ENCODE measurements at places on chromosomes 6 and 20.
A peak's percentile ranks its signal among the peaks of the same experiment; 100 is the strongest.

DNA sequence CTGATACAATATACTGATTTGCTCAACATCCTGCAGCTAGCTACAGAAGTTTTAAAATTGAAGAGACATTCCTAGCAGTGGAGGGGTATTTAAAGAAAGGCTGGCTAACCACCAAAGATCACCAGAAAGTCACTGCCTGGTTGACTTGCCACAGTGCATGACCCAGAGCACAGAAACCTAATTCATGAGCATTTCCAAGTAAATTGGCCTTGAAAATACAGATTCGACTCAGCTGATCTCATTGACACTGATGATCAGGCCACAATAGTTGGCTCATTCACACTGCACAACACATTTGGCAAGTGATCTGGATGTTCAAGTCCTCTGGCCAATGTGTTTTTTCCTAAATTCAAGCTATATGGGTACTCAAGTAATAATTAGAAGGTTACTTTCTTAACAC lies 13.3 kb upstream of the TDRD6 start:
- DNase-seq = no peak

DNA sequence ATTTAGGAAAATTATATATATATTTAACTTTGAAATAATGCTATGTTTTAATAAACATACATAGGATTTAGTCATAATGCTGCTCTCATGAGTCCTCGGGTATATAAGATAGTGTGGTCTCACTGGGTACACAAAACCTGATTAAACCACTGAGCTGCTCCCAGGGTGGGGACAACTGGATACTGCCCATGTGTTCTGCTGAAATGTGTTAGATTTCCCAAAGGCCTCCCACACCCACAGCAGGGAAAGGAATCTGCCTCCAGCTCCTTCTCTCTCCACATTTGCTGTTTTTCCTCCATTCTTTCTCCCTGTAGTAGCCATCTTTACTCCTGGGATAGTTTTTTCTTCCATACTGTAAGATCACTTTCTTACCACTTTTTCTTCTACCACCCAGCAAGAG lies 69.2 kb upstream of the TRAF3IP2 start:
- DNase-seq = no peak

DNA sequence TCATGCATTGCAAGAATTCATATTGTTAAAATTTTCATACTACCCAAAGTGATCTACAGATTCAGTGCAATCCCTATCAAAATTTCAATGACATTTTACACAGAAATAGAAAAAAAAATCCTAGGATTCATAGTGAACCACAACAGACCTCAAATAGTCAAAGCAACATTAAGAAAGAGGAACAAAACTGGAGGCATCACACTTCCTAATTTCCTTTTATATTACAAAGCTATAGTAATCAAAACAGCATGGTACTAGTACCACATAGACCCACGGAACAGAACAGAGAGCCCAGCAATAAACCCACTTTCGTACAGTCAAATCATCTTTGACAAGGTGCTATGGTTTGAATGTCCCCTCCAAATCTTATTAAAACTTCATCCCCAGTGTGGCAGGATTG lies 39.7 kb downstream of the NTSR1 start:
- peak; percentile 50 for DNase-seq

GRCh38 chr6:15465212-15465611 lies 197.6 kb downstream of the DTNBP1 start:
- DNase-seq = no peak

- DNase-seq = no peak
Measured at GRCh38 chr6:30820193-30820592, 64.1 kb upstream of the DDR1 start.

DNA sequence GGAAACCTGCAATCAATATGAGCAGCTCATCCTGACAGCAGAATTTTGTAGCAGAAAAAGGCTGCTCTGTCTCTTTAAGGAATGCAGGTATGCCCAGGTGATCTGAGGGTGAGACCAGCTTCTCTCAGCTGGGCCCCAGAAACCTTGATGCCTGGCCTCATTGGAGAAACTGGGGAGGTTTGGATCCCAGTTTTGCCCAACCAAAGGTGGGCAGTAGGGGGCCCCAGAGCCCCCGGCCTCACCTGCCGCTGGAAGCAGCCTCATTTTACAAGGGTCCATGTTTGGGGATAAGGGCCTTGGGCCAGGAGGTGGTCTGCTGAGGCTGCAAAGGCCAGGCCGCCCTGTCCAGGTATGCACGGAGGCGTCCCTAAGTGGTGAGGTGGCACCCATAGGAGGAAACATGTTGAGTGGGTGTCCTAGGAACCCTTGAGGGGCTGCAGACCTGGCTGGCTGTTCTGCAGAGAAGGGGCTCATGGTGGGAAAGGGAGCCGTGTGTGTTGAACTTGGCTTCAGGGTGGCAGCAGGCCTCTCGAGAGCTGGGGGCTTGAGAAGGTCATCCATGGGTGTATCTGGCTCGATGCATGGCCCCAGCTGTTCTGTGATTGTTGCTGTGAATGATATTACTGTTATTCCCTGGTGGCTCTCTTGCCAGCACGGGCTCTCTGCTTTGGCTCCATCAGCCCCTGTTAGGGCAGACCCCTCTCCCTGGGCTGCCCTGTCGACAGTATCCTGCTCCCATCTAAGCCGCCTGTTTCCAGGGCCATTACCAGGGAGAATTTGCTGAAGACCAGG lies 208.4 kb downstream of the CDH4 start:
- no peak for DNase-seq

GRCh38 chr6:26022132-26022472 lies 59.5 kb downstream of the TRIM38 start:
- peak; percentile 89 for DNase-seq

- peak; percentile 5 for DNase-seq
Measured at GRCh38 chr20:34675993-34676641, 775 bp downstream of the PIGU start.

GRCh38 chr6:143699430-143699825 lies 21.7 kb downstream of the PHACTR2 start:
- no peak for DNase-seq

DNA sequence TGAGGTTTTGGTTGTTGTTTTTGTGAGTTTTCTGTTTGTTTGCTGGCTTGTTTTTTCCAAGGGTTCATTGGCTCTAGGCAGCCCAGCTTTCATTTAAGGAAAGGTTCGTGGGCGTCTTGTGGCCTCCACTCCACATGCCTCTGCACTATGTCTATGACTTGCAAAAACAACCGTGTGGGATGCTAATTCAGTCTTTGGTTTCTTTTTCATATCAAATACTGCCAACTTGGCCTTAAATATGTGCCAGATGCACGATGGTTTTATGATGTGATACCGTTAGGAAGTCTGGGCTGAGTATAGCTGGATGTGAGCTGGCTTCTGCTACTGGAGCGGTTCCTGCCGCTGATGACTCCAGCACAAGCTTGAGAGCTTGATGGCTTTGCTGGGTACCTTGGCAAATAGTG lies 96.3 kb downstream of the BMP2 start:
- peak; percentile 4 for DNase-seq

GRCh38 chr6:26269531-26270485 lies 95.2 kb upstream of the BTN3A2 start:
- no peak for DNase-seq

DNA sequence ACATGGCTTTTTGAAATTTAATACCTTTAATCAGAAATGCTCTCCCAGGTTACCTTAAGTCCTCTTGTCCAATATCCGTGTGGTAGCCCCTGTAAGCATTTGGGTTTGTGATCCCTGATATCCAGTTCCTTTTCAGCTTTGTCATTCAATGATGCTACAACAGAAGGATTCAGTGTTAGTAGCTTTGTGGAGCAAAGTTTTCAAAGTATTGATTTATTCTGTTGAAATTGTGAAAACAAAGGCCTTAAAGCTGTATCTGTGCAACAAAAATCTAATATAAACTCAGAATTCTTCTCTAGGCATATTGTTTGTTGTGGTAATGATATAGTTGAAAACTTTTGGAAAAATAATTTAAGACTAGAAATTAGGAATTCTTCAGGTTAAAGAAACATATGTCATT lies 91.9 kb downstream of the ADGRB3 start:
- no peak for DNase-seq

DNA sequence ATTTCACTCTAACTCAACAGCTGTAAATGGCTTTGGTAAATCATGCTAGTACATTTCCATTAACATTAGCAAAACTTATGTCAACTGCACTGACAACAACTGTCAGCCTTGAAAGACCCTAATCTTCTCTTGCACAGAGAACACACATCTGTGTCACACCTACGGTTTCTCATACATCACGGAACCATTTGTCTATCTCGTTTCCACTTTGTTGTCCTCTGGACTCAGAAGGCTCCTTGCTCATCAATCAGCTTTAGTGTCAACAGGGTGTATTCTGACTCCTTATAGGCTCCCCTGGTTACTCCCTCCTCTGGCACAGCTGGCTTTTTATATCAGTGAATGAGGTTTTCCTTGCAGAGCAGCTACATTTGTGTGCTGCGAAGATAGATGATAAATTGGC lies 49.3 kb downstream of the CD83 start:
- no peak for DNase-seq

DNA sequence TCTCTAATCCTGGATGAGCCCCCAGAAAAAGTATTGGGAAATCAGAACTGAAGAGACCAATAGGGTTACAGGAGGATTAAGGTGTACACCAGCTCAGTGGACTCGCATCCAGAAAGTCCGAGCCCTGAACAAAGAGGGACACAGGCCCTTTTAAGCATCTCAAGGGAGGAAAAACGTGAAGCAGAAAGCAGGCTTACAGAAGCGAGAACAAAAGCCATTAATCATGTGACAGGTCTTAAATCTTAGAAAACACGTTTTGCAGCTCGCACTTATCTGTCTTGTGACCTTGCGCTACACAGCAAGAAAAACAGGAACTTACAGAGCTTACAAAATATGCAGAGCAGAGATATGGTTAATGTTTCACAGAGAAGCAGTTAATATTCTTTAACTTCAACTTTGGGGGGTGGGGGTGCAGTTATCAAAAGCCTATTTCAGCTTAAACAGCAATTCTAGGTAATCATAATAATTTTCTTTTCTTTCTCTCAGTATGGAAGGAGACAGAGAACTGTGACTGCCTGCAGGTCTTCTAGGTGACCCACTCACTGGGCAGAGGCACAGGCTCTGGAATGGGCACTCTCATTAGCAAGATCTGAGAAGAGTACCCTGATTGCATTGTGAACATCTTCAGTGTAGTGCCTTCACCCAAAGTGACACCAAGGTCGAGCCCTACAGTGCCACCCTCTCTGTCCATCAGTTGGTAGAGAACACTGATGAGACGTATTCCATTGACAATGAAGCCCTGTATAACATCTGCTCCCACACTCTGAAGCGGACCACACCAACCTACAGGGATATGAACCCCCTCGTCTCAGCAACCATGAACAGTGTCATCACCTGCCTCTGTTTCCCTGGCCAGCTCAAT lies 65.0 kb upstream of the MOCS1 start:
- DNase-seq = no peak

GRCh38 chr6:46915866-46916265 lies 5.9 kb downstream of the ADGRF5 start:
- DNase-seq = no peak

- no peak for DNase-seq
Measured at GRCh38 chr6:30394139-30394538, 49.2 kb downstream of the RPP21 start.

- peak; percentile 42 for DNase-seq
Measured at GRCh38 chr6:145749632-145750031, 14.3 kb upstream of the EPM2A start.

GRCh38 chr6:30465595-30466306 lies 23.6 kb upstream of the HLA-E start:
- DNase-seq = peak; percentile 37

DNA sequence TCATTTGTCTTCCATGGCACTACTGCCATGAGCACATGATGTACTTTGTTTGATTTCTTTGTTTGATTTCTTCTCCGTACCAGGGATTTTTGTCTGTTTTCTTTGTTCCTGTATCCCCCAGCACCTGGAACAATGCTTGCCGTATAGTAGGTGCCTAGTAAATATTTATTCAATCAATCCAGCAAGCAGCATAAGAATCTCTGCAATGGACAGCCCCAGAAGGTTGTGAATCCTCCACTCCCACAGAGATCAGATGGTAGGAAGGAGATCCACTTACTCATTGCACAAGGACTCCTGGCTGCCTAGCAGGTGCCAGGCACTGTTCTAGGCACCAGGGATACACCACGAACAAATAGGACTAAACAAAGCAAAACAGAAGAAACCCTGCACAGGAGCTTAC lies 6.7 kb upstream of the SYNJ2 start:
- DNase-seq = no peak

DNA sequence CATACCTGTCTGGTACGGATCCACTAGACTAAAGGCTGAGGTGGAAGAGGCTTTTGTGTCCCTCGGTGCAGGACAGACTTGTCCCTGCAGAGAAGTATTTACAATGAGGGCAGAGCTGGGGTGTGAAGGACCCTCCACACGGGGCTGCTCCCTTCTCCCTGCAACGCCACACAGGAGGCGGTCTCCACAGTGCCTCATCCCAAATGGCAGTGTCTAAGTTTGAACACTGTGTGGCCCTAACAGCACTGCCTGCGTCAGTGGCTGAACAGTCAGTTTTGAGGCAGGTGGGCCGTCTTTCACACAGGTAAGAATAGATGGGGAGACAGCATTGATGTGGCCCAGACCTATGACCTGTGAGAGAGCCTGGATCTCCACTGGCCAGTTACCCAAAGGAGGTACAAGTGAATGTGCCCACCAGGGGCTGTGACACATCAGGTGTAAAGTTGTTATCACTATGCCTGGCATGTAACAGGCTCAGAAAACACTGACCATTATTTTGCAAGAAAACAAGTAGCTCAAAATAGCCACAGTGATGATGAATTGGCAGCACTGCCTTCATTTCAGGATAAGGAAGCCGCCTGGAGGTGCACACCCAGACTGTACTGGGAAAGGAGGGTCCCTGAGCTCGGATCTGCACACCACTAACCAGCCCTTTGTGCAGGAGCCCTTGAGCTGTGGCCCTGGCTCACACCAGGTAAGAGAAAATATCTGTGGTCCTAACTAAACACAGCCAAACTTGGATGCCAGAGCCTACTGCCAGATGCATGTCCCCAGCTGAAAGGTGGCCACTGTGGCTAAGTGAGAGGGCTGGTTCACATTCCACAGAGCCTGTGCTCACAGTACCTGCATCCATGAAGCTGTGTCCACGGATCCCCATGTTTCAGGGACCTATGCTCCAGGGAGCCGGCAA lies 246.7 kb downstream of the DLL1 start:
- DNase-seq = no peak

DNA sequence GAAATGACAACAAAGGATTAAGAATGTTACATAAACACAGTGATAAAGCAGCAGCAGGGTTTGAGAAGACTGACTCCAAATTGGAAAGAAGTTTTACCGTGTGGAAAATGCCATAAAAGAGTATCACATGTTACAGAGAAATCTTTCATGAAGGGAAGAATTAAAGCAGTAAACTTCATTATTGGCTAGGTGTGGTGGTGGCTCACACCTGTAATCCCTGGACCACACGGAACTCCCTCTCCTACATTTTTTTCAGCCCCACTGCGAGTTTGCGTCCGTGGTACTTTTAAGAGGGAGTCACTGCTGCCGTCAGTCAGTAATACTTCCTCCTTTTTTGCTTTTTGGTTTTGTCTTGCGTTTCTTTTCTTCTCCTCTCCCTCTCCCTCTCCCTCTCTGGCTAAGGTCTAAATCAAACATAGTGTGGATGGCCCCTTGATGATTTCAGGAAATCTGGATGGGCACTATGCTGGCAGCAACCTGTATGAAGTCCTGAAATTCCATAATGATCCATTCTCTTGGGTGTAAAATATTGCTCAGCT lies 112.3 kb downstream of the MAN1A1 start:
- no peak for DNase-seq

Data from inflammatory macrophage treated with lipopolysaccharide for 4 hours (primary cell).